ENCODE measurements at places on chromosomes 13 and 19.

DNA sequence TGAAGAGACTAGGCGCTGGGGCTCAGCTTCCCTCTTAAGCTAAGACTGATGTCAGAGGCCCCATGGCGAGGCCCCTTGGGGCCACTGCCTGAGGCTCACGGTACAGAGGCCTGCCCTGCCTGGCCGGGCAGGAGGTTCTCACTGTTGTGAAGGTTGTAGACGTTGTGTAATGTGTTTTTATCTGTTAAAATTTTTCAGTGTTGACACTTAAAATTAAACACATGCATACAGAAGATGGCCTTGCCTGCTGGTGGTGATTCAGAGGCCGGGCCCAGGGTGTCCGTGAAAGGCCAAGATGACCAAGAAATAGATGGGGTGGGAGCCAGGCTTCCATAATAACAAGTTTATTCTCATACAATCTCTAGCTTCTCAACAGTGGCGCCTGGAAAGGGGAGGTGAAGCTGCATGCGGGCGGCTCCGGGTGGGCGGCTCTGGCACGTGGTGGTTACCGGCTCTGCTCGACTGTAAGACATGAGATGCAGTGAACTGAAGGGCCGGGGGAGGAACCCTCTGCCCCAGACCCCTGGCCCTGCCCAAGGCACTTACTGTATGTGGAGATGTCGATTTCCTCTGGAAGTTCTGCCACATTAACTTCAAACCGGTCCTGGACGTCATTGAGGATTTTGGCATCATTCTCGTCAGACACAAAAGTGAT lies 10.5 kb downstream of the DDX39A start:
- DNase-seq = no peak

- DNase-seq = no peak
Measured at GRCh38 chr19:28577666-28578065, 635.3 kb downstream of the UQCRFS1 start.

DNA sequence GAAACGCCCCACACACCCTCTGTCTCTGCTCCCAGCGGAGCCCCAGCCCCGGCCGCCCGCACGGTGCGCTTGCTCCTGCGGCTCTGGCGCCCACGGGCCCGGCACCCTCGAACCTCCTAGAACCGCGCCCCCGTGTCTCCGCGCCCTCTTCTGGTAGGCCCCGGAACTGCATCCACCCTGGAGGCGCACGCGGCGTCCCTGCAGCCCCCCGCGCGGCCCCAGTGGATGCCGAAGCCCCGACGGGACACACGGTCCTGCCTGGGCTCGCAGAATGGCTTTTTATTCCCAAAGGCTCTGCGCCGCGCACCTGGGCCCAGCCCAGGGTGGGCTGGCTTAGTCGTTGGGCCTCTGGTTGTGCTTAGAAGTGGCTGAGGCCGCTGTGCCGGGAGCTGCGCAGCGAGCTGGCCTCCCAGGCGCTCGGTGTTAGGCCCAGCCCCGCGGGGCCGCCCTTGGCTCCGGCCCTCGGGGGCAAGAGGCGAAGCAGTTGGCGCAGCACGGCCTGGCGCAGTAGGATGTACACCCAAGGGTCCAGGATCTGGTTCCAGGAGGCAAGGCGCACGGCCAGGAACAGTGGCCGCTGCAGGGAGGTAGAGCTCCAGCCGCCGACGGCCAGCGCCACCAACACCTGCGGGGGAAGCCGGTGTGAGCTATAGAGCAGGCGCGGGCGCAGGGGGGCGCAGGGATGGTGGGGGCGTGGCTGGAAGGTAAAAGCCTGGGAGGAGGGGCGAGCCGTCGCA lies 2.8 kb downstream of the PTGER1 start:
- DNase-seq = peak; percentile 78

- no peak for DNase-seq
Measured at GRCh38 chr19:51568456-51568855, 2.6 kb upstream of the ZNF175 start.

DNA sequence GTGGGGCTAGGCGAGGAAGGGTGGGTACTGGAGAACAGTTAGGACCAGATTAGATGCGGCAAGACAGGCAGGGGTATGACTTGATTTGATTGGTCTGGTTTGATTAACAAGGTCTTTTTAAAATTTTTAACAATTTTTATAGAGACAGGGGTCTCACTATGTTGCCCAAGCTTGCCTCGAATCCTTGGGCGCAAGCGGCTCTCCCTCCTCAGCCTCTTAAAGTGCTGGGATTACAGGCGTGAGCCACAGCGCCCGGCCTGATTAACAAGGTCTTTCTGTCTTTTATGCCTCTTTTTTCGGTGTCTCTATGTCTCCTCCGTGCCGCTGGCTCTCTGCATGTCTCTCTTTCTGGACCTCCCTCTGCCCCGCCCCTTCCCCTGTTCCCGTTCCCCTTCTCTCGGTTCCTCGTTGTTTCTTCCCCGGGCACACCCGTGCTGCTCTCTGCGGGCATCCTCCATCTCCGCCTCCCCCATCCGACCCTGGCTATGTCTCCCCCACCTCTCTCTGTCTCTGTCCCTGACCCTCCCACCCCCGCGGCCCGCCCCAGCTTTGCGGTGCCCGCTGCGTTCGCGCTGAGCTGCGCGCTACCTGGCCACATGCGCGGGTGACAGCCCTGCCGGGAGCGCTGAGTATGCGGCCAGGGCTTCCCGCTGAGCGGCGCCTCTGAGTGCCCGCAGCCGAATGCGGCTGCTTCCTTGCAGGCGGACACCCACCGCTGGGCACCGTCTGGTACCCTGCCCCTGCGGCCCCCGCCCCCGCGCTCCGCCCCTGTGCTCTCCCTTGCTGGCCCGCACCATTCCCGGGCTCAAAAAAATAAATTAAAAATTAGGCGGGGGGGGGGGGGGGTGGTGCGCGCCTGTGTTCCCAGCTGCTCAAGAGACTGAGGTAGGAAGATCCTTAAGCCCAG lies 8.1 kb upstream of the SDHAF1 start:
- no peak for DNase-seq

DNA sequence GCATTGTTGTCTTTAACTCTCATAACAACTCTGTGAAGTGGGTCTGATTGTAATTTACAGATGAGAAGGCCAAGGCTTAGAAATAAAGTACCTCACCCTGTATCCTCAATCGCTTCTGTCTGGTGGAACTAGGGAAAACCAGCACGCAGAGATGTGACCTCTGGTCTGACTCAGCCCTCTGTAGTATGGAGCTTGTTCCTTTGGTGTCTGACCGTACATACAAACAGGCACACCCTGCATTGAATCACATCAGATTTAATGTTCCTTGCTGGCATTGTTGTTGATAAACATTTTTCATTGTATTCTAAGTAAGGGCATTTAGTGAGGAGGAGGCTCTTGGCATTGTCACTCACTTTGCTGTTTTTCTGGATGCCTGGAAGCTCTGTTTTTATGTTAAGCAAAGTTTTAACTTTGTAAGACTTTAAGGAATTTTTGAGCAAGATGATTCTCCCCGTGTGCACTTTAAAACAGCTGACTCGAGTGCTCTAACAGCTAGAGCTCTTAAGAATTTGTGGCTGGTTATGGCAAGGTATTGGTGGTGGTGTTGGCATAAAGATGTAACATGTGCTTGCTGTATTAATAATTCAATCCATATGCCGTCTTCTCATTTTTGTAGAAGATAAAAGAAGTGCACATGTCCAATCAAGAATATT lies 89.0 kb upstream of the SPATA13 start:
- no peak for DNase-seq

- no peak for DNase-seq
Measured at GRCh38 chr19:45153339-45154063, 7.3 kb downstream of the NKPD1 start.

- DNase-seq = no peak
Measured at GRCh38 chr13:113337976-113338375, 26.0 kb downstream of the GRTP1 start.

GRCh38 chr13:105684216-105684615 lies 851.2 kb downstream of the EFNB2 start:
- DNase-seq = no peak

All from stimulated activated CD8-positive, alpha-beta memory T cell treated with anti-CD3 and anti-CD28 coated beads, Interleukin-12 subunit alpha, Interleukin-12 subunit beta, amount 100 ng/mL, for 1 hour (primary cell).